ENCODE measurements at places on chromosomes 13 and 19.
A peak's percentile ranks its signal among the peaks of the same experiment; 100 is the strongest.

DNA sequence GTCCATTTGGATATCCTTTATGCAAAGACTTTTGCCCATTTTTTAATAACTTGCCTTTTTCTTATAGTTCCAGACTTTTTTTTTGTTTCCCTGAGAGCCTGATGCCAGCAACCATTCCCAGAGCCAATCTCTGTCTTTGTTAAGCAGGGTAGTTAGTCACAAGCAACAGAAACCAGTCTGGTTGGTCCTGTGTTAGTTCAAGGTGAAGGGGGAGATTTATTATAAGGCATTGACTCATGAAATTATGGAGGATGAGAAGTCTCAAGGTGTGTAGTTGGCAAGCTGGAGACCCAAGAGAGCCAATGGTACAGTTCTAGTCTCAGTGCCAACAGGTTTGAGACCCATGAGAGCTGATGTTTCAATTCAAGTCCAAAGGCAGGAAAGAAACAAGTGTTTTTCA is 33.0 kb downstream of the GPR12 start:
- DNase-seq: no peak

GRCh38 chr13:43057653-43058317 is 34.4 kb downstream of the DNAJC15 start:
- no peak for DNase-seq

DNA sequence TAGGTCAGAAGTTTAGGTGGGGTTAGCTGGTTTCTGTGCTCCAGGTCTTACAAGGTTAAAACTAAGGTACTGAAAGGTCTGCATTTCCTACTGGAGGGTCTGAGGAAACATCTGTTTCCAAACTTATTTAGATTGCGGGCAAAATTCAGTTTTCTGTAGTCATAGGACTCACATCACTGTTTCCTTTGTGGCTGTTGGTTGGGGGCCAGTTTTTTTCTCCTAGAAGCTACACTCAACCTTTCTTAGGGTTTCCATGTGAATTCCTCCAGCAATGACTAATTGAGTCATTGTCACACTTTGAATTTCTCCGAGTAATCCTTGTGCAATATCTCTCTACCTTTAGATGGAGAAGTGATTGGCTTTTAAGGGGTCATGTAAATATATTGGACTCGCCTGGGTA is 773.4 kb upstream of the SLITRK1 start:
- DNase-seq: no peak

GRCh38 chr13:98796798-98797197 is 44.3 kb upstream of the SLC15A1 start:
- DNase-seq: no peak

GRCh38 chr19:1783874-1784273 is 28.2 kb downstream of the ATP8B3 start:
- no peak for DNase-seq

- DNase-seq: peak; percentile 87
Measured at GRCh38 chr19:11797491-11797890, 832 bp upstream of the ZNF491 start.

- DNase-seq: no peak
Measured at GRCh38 chr19:55504252-55504603, 16.0 kb downstream of the SSC5D start.

DNA sequence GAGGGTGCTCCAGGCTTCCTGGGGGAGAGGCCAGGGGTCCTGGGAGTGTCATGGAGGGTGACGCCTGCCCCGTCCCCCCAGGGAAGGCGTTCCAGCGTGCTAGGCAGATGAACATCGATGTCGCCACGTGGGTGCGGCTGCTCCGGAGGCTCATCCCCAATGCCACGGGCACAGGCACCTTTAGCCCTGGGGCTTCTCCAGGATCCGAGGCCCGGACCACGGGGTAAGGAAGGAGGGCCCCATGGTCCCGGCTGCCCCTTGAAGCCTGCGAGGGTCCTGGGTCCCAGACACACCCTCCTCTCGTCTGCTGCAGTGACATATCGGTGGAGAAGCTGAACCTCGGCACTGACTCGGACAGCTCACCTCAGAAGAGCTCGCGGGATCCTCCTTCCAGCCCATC is 11.4 kb downstream of the PTGER1 start:
- no peak for DNase-seq

DNA sequence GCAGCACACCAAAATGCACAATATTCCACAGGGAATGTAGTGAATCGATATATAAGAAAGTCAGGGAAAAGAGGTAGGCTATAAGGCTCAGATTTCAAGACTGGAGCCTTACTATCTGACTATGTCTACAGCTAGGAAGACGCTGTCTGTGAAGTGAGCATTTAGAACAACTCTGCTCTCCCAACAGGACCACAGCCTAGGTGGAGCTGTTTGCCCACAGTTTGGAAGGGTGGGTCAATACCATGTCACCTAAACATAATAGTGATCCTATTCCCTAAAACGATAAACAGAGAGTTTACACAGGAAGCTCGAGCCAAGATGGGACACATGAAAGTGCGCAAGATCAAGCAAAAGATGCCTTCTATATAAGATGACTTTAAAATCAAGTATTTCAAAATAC is 2486.0 kb upstream of the PCDH20 start:
- no peak for DNase-seq

GRCh38 chr19:27780367-27781075 is 1432.4 kb downstream of the UQCRFS1 start:
- peak; percentile 41 for DNase-seq
